ENCODE measurements at places on chromosomes 11 and 22.

DNA sequence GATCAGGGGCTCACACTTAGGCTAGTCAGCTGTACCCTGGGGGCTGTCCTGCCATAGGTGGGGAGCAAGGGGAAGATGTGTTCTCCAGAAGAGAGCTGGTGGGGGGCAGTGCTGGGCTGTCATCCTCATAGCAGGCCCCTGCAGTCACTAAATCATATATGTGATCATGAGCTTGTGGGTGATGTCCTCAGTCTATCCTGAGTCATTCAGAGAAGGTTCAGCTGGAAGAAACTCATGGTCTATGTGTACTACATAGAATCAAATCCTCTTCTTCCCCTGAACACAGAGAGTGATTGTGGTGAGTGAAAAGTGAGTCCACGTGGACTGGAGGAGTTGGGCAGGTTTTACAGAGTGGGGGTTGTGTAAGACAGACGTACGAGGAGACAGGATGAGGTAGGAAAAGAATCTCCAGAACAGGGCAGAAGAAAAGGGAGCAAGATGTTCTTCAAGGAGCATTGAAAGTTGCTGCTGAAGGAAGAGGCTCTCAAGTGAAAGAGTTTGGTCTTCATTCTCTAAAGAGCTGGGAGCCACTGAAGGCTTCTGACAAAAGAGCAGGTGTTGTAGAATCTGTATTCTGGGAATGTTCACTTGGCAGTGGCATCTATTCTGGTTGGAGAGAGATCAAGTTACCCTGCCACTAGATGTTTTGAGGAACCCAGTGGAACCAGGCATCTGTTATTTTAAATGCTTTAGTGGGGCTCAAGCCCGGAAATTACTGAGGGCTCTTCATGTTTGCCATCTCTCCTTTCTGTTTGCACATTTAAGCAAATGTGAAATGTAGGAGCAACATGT lies 68.9 kb downstream of the C22orf31 start:
- DNase-seq, result no peak

GRCh38 chr22:25039754-25040153 lies 87.2 kb downstream of the KIAA1671 start:
- DNase-seq, result no peak

GRCh38 chr11:120871194-120871593 lies 152.7 kb upstream of the TBCEL start:
- DNase-seq, result no peak

DNA sequence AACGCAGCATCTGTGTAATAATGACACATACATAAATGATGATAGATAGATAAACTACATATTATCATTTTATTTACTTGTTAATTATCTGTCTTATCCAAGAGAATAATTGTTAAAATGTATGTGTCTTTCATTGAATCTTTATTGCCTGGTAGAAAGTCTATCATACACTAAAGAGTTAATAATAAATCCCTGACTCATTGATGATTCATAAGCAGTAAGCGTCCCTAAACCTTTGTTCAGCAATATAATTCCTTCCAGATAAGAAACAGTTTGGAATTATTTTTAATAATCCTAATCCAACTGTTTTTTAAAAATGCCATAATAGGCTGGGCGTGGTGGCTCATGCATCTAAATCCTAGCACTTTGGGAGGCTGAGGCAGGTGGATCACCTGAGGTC lies 655.6 kb upstream of the CNTN5 start:
- no peak for DNase-seq

- no peak for DNase-seq
Measured at GRCh38 chr11:77322506-77322905, 21.0 kb upstream of the GDPD4 start.

GRCh38 chr11:66280428-66280827 lies 2.5 kb downstream of the CNIH2 start:
- no peak for DNase-seq

DNA sequence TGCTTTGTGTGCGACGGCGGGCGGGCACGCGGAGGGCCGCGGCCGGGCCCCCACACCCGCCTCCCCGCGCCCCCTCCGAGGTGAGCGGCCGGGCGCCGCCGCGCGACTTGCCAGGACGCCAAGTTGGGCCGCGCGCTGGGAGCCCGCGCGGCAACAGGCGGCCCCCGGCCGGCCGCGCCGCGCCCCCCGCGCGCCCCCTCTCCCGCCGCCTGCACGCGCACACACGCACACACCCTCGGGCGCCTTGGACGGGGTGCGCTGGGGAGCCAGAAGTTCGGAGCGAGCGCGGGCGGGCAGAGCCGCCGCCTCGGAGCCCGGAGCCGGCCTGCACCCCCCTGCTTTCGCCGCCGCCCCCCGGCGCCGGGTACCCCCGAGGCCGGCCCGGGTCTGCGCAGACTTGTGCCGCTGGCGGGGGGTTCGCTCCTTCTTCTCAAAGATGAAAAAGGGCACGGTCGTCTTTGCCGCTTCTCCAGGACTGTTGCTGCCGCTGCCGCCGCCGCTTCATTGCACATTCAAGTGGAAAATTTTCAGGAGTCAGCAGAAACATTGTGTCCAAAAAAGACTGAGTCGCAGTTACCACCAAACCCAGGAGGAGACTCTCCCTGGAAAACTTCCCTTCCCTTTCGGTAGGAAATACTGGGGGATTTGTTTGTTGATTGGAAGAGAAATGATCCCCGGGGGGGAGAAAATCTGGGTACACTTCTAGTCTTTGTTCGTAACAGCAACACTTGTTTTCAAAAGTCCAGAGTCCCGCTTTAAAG lies 895 bp downstream of the TEAD1 start:
- DNase-seq, result peak; percentile 67

DNA sequence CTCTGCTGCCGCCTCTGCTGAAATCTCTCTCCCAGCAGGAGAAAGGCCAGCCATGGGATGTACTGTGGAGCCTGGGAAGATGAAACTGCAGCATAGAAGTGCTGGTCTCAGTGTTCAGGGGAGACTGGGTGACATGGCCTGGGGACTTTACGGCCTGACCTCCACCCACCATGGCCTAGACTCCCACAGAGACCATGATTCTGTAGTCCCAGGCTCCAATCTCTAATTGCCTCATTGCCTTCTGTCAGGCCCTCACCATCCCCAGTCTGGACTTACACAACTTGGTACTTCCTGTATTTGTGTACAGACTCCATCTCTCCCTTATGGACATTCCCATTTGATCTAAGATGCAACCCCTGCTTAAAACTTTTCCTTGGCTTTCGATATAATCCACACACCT lies 43.1 kb downstream of the TRAF6 start:
- DNase-seq, result no peak

DNA sequence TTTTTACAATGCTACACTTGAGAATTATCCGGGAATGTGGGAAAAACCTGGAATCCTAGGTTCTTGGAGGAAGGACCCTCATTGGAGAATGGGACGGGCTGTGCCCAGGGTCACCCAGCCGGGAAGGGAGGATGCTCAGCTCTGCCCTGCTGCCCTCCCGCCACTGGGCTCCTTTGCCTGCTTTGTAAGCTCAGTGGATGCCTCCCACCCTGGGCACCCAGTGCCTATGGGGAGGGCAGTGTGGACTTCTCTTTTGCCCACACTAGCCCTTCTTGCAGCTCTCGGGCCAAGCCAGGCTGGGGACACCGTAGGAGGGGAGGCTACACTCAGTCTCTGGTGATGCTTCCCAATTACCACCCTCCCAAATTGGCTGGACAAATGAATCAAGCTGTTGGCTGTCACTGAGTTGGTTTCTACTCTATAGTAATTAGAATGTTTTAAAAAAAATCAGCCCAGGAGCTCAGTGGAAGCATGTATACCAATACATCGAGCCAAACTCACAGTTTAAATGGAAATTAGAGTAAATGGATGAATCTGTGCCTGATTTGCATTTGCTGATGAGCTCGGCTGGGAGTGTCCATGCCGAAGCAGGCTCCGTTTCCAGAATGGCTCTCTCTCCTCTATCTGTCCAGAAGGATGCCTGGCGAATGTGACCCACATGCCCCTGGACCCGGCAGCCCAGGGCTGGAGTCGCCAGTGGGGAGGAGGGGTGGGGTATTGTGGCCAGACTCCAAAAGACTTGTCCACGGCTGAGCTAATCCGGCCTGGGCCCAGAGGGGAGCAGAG lies 317.0 kb downstream of the CTTN start:
- DNase-seq, result no peak

DNA sequence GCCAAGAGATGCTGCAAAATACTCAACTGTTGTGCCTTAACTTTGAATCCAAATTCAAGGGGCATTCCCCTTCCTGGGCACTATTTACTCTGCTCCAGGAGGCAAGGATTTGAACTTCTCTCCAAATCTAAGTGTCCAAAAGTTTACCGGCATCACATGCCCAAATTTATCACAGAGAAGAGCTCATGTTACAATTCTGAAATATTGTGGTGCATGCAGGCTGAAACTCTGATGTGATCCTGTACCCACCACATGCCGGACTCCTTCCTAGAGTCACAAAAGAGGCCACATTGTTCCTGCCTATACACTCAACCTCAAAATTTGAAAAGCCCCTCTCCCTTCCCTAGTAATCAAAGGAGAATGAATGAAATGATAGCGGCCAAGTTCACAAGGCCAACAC lies 1.3 kb downstream of the TRAF6 start:
- DNase-seq, result no peak

- peak; percentile 62 for DNase-seq
Measured at GRCh38 chr22:43126501-43127165, 16.1 kb downstream of the BIK start.

All from endodermal cell (in vitro differentiated cells).